GM12865 (cell line): ENCODE measurements at places on chromosomes 2 and 18.

- no peak for DNase-seq
Measured at GRCh38 chr2:83899271-83899670, 559.8 kb downstream of the SUCLG1 start.

GRCh38 chr2:118672571-118673158 lies 174.8 kb downstream of the EN1 start:
- no peak for DNase-seq

DNA sequence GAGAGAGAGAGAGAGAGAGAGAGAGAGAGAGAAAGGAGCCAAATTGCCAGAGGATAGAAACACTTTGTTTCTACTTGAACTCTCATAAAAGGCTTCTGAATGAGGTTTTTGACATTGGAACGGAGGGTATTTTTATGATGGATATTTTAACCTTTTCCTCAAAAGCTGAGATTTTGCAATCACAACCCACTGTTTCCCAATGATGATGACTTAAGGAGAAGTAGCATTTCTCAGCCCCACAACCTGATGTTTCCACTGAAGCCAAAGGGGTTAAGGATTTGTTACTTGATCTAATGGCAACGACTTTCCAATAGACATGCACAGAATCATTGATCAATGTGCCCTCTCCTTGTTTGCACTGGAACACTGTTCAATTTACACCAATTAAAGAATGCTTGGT lies 67.1 kb upstream of the POU3F3 start:
- no peak for DNase-seq

DNA sequence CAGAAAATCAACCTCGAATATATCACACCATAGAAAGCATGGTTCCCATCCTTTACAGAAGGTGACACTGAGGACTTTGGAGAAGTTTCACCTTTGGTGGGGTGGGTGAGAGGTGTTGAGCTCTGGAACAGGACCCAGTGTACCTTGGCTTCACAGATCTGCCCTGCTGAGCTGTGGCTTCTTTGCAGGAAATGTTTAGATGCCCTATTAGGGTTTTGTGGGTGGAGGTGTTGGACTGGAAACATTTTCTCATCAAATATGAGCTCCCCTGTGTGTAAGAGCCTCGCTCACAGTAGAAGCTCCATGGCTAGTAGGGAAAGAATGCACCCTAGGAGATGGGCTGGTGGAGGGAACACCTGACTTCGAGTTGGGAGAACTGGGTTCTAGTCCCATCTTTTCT lies 55.6 kb downstream of the RPL37A start:
- no peak for DNase-seq

- peak; percentile 23 for DNase-seq
Measured at GRCh38 chr2:56077359-56077915, 106.4 kb upstream of the CCDC85A start.

- no peak for DNase-seq
Measured at GRCh38 chr2:218438596-218438995, 19.7 kb downstream of the VIL1 start.

- peak; percentile 7 for DNase-seq
Measured at GRCh38 chr2:169222665-169223064, 139.7 kb downstream of the LRP2 start.

- DNase-seq = no peak
Measured at GRCh38 chr2:224014336-224014735, 24.8 kb downstream of the SERPINE2 start.

DNA sequence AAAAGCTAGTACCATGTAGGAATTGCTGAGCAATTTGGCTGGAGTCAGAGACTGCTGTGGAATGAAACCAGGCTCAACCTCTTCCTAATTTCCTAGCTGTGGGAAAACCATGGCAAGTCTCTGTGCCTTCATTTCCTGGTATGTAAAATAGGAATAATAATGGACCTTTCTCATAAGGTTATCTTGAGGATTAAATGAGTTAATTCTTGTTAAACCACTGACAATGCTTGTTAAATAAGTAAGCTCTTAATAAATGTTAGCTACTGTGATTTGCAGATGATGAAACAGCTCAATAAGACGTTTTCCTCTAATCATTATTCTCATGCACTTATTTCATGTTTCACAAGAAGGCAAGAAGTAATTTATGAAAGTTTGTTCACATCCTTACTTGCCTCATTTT lies 346.7 kb downstream of the RND3 start:
- DNase-seq = no peak

DNA sequence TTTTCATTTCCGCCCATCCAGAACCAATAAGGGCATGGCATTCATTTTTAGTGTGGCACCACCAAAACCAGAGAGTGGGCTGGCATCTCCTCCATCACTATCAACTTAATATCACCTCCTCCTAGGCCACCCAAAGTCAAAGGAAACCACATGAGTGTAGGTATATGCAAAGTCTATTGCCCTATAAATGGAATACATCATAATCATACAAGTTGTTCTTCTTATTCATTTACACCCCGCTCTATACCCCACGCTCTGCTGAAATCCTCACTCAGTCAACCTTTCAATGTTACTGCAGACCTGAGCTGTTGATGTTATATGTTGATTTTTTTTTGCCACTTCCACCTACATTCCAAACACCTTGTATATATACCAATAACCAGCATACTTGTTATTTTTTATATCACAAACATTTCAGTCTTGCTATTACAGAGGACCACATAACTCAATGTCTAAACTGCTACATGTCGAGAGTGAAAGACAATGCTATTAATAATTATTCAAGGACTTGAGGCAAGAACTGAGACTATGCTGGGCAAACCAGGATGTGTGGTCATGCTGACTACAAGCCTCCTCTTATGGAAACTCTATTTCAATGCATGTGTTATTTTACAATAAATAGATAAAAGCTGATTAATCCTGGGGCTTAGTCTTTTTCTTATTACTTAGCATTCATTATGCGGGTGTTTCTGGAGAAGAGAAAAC lies 466.5 kb upstream of the ID2 start:
- peak; percentile 42 for DNase-seq

DNA sequence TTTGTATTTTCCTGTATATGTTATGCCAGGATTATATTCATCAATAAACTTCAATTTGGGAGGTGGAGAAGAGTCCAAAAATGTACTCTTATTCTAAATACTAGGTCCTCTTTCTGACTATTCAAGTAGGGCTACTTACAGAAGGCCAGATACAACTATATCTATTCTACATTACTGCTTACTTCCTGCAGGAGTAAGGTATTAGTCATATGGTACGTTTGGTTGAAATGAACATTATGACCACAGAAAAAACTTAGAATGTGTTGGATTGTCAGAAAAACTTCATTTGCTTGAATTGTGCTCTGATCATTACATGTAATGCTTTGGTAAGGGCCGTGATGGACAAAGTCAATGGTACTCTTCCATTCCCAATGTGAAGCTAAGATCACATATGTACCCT lies 35.0 kb downstream of the STAT4 start:
- peak; percentile 6 for DNase-seq

GRCh38 chr2:104774631-104775030 lies 79.3 kb upstream of the POU3F3 start:
- no peak for DNase-seq

GRCh38 chr18:25568986-25569385 lies 217.0 kb upstream of the ZNF521 start:
- DNase-seq = no peak

- no peak for DNase-seq
Measured at GRCh38 chr2:186841940-186842339, 7.0 kb downstream of the ZSWIM2 start.

- no peak for DNase-seq
Measured at GRCh38 chr2:170276056-170276455, 98.1 kb downstream of the MYO3B start.

DNA sequence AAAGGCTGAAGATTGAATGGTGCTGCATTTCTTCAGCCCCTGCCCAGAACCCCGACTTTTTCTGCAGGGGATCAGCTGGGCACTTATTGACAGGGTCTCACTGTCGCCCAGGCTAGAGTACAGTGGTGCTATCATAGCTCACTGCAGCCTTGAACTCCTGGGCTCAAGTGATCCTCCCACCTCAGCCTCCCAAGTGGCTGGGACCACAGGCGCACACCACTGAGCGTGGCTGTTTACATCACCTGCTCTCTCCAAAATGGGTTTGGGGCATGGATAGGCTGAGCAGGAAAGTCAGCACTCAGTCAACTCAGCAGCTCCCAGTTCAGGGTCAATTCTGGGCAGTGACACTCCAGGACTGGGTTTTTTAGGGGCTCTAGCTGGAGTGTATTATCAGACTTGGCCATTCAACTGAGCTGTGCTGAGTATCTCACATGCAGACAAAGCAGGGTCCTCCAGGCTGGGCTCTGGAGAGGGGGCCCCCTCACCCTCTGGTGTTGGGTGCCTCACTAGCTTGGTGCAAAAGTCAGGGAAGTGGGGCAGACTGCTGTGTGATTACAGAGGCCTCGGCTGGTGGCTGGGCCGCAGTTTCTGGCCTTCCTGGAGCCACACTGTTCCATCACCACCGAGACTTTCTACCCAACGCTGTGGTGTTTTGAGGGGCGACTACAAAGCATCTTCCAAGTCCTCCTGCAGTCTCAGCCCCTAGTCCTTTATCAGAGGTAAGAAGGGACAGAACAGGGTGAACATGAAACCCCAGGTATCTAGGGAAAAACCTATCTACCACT lies 4.5 kb downstream of the ABHD1 start:
- no peak for DNase-seq

DNA sequence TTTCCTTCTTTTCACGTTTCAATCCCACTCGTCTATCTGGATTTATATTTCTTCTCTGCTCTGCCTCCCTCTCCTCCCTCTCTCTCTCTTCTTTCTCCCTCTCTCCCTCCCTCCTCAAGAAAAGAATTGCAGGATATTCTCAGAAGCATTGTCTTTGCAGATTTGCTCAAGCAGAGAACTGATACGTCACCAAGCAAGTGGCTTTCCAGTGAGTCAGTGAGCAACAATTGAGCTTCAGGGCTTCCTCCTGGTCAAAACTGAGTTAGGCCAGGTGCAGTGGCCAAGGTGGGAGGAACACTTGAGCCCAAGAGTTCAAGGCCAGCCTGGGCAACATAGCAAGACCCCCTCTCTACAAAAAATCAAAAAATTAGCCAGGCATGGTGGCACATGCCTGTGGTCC lies 151.1 kb downstream of the SMAD2 start:
- DNase-seq = no peak

DNA sequence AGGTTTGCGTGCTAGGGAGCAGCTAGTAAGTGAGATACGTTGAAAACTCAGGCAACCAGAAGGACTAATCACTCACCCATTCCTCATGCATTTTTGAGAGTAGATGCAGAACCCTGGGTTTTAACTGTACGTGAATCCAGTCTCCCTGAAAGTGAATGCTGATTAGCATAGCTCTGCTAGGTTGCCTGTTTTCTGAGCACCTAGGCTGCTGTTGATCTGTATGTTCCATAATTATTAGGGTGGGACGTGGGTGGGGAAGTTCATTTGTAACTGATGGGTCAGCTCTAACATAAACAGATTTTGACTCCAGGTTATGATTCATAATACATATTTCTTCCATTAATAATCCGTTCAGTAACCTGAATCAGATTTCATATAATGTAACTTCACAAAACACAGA lies 379.0 kb upstream of the FANCL start:
- DNase-seq = no peak

DNA sequence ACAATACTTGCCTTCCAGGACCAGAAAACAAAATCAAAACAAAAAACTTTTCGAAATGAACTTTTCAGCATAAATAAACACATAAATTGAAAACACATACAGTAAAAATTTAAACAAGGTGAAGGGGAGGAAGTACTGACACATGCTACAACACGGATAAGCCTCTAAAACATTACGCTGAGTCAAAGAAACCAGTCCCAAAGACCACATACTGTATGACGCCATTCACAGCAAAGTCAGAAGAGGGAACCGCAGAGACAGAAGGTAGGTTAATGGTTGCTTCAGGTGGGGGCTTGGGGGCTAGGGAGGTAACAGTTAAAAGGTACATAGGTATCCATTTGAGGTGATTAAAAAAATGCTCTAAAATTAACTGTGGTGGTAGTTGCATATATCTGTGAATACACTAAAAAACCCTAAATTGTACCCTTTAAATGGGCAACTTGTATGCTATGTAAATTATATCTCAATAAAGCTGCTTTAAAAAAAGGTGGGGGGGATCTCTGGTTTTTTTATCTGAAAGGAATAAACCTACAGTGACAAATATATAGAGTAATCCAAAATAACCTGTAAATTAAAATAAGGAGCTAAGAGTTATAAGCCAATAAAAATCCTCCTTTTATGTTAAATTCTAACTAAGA lies 7.1 kb downstream of the COX7A2L start:
- no peak for DNase-seq

- DNase-seq = no peak
Measured at GRCh38 chr2:37143974-37144373, 12.8 kb downstream of the EIF2AK2 start.

- peak; percentile 15 for DNase-seq
Measured at GRCh38 chr2:63827749-63828148, 13.9 kb upstream of the UGP2 start.

DNA sequence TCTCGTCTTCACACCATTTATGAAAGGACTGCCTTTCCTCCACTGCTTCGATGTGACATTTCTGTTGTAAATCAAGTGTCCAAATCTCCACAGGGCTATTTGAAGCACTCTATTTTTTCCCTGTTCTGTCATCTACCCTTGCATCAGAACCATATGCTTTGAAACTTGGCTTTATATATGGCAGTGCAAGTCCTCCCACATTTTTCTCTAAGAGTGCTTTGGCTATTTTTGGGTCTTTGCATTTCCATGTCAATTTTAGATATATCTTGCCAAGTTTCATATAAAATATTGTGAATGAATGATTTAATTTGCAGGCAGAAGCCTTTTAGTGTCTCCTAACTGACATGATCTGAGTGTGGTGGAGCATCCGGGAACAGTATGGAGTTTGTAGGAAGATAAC lies 37.8 kb upstream of the CBLN2 start:
- no peak for DNase-seq

DNA sequence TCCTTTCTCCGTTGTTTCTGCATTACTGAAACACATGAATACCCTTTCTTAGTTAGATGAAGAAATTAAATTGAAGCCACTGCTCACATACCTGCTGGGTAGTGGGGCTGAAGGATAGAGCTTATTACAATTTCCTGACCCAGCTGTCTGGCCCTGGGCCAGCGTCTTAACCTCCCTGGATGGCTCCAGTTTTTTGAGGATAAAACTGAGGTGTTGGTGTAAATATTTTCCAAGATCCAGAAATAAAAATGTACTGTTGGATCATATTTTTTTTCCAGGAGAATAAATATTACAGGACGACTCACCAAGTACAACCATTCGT lies 3.5 kb downstream of the RNF144A start:
- DNase-seq = no peak

DNA sequence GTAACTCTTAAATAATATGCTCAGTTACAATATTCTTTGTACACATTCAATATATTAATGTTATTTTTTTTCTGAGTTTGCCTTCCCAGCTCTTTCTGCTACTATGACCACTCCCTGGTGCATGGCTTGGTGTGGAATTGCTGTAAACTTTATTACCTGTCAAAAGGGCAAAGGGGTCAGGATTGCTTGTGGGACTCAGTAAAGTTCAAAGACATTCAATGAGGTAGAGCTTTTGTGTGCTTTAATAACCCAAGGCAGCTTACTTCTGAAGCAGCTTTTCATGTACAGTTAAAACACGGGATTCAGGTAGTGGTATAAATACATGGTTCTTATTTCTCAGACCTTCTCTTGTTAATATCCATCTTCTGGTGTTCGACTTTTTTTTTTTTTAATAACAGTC lies 132.8 kb downstream of the MEIS1 start:
- DNase-seq = no peak

- DNase-seq = peak; percentile 69
Measured at GRCh38 chr2:7281231-7282201, 364.3 kb downstream of the RNF144A start.

- DNase-seq = no peak
Measured at GRCh38 chr2:1807167-1807566, 62.9 kb upstream of the PXDN start.
